ENCODE measurements at places on chromosomes 2 and 18.
A peak's percentile ranks its signal among the peaks of the same experiment; 100 is the strongest.

DNA sequence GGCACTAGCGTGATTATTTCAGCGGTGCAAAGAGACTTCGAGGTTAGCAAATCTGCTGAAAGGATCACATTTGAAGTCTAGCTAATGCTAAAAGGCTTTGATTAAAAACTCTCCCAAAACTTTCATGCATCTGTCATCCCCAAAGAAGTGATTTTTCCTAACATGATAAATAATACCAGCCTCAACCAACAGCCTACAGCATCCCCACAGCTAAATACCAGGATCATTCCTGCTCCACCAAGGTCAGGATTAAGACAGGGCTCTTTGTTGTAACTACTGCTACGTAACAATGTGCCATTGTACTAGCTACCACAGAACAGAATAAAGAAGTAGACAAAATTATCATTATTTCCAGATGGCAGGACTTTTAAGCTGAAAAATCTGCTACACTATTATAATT lies 1.6 kb downstream of the OR6B3 start:
- DNase-seq: no peak

GRCh38 chr2:30022444-30023071 lies 101.2 kb upstream of the ALK start:
- peak; percentile 23 for DNase-seq

DNA sequence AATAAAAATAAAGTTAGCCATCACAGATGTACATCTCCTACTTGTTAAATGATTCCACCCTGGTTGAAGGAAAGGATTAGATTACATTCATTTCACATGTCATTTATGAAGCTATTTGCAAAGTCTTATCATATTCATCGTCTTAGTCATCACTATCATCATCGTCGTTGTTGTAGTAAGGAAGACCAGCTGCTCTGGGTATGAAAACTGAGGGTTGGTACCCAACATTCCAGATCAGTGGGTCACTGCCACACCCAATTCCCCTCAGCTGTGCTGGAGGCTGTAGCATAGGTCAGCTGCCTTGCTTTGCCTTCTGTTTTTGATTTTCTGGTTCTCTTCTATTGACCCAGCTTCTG lies 20.9 kb upstream of the CCBE1 start:
- DNase-seq: no peak

DNA sequence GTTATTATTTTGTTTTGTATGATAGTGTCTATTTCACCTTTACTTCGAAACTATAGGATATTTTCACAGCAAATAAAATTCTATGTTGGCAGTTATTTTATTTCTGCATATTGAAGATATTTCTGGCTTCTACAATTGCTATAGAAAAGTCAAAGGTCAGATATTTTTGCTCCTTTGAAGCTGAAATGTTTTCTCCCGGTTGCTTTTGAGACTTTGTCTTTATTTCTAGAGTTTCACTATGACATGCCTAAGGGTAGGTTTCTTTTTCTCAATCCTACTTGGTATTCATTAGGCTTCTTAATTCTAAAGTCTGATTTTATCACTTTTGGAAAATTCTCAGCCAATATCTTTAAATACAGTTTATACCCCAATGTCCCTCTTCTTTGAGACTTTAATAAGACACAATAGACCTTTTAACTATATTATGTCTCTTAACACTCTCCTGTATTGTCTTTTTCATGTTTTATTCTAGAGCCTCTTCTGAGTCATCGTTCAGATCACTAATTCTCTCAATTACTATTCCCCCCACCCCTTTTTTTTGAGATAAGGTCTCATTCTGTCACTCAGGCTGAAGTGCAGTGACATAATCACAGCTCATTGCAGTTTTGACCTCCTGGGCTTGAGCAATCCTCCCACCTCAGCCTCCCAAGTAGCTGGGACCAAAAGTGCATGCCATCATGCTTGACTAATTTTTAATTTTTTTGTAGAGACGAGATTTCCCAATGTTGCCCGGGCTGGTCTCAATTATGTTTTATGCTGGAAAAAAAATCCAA lies 50.5 kb downstream of the USP37 start:
- DNase-seq: peak; percentile 46

DNA sequence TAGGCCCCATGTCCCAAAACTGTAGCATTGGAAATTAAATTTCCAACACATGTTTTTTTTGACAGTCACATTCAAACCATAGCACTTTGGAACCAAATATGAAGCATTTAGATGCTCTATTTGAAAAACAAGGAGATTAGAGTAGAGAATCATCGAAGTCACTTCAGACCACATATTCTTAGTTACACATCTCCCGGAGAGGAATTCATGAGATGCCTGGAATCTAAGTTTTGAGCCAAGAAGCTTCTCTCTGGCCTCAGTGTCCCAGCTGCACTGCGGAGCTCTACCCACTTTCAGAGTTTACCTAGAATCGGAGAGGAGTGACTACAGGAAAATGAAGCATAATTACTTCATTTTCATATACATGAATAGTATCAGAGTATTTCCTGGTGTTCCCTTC lies 385.9 kb downstream of the TNS1 start:
- no peak for DNase-seq
